ENCODE measurements at places on chromosomes 16 and 17.

DNA sequence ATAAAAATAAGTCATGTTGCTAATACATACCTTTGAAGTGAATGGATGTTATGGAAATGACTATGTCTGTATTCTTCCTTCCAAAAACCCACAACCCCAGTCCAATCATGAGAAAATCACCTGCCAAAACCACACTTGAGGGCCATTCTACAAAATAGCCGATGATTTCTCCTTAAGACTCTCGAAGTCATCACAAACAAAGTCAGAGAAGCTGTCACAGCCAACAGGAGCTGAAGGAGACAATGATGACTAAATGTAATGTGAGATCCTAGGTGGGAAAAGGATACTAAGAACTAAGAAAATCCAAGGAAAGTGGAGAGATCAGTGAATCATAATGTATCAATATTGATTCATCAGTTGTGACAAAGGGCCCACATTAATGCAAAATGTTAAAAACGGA, 432.9 kb upstream of the DYNLRB2 start:
- DNase-seq = no peak

DNA sequence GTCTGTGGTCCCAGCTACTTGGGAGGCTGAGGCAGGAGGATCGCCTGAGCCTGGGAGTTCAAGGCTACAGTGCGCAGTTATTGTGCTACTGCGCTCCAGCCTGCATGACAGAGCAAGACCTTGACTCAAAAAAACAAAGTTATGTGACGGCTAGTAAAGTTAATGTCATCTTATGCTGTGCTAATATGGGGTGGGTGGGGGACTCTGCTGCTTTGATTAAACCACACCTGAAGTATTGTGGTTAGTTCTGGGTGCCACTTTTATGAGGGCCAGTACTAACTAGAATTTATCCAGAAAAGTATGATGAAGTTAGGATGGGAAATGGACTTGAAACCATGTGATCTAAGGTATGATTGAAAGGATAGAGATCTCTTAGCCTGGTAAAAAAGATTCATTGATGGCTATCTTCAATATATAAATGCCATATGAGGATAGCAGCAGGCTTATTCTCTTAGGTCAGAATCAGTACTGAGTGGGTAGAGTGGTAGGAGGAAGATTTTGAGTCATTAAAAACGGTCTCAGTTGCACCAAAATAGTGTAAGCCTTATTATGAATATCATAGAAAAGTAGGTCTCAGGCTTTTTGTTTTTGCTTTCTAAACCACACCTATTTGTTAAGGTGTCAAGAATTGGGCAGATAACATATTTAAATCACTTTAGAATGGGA, 5.6 kb downstream of the WSB1 start:
- DNase-seq = no peak

GRCh38 chr17:15273141-15273793, 8.1 kb upstream of the PMP22 start:
- no peak for DNase-seq

DNA sequence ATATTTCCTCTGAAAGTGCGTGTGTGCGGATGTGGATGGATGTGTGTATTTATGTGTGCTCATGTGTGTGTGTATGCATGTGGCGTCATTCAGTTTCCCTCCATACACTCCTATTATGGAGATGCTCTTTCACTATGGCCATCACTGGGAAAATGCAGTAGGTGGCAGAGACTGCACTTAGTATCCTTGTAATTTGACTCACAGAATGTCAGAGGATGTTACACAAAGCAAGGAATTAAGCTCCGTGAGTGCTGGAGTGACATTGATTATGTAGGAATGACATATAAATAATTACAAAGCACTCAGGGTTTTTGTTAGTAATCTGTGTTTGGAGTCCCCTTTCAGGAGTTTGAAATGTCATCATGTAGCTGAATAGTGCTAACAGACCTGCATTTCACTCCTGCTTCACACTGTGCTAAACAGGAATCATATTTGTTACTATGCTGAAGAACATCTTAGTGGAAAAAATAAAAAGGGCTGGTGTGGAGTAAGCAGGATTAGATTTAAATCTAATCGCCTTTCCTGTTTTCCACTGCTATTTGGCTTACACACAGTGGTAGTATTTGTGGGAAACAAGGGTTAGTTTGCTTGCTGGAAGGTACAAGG, 59.6 kb downstream of the HS3ST4 start:
- no peak for DNase-seq

- no peak for DNase-seq
Observed at GRCh38 chr16:87515475-87516330, 22.9 kb upstream of the ZCCHC14 start.

DNA sequence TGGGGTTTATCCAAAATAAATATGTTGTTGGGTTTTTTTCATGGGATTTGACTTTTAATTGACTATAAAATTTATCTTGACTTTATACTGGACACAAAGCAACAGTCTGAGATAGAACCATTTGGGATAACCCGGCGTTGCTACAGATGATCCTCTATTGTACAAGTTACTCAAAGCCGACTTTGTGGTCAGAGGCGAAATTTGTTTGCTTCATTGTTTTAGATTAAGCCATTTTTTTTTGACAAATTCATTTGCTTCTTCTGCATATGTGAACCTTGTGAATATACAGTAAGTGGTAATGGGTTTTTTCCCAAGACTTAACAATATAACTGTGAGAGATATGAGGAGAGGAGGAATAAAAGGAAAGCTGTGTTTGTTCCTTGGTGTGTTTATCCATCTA, 11.8 kb downstream of the MYO1D start:
- no peak for DNase-seq

DNA sequence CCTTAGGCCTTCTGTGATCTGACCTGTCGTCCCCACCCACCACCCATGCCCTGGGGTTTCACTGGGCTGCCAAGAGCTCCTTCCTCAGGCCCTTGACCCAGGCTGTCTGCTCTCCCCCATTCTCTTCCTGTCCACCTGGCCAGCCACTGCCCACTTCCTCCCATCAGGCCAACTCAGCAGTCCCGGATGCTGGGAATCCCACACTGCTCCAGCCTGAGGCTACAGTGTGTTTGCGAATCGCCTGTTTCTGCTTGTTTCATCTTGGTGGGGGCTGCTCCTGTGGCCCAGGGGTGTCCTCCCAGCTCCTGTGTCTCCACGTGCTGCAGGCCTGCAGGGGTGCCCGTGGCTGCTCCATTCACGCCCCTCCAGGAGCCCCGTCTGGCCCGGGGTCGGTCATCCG, 839 bp upstream of the METRN start:
- no peak for DNase-seq

DNA sequence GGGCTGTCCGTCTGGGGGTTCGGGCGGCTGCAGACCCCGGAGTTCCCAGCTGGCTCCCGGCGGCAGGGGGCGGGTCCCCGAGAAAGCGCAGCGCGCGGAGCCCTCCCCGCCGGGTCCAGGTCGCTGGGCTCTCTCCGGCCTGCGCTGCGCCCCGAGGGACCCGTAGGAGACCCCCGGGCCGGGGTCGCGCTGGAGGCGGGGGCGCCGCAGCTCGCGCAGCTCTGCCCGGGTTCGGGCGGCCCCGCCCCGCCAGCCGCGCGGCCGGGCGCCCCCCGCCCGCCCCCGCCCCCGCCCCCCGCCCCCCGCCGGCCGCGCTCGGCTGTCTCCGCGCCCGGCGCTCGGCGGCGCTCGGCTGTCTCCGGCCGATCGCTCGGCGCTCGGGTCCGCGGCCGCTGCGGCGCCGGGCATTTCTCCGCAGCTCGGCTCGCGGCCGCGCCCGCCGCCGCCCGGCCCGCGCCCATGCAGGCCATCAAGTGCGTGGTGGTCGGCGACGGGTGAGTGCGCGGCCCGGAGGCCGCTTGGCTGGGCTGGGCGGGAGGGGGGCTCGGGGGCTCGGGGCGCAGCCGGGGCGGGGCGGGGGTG, at the start of gene RAC3:
TSS of gene RAC3 (plus strand) at position 376 of the 582 bp plus-strand sequence. CDS start at position 460, 84 bp downstream.
- no peak for DNase-seq

DNA sequence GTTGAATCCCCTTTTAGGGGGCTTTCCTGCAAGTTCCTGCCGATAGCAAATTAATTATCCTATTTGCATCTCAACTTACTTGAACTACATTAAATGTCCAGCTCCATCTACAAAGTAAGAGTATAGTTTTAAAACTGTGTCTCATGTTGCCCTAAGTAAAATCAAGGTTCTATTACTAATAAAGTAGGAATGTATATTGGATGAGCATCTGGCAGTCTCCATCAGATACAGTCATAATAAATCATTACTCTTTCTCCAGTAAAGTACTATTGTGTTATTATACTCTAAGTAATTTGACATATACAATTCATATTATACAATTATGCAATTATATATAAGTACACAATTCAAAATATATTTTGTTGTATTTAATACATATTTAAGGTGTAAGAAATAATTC, 249.3 kb downstream of the CEP112 start:
- DNase-seq = no peak

GRCh38 chr17:35909408-35909807, 21.2 kb downstream of the RDM1 start:
- no peak for DNase-seq

- no peak for DNase-seq
Observed at GRCh38 chr16:51045186-51045585, 105.9 kb downstream of the SALL1 start.

GRCh38 chr16:64162613-64163375, 959.1 kb downstream of the CDH11 start:
- no peak for DNase-seq

DNA sequence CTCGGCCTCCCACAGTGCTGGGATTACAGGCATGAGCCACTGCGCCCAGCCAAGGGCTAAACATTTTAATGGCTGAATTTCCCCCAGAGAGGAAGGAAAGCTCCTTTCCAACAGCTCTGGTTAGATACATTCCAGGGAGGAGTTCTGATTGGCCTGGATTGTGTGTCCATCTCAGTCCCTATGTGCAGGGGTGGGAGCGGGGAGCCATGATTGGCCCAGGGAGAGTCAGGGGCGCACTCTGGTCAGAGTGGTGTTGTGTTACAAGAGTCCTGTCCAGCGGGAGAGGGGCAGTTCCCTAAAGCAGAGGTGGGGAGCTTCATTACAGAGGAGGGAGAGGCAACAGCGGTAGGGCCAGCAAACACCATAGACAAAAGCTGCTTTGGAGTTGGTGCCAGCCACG, 75.0 kb downstream of the RAP1GAP2 start:
- no peak for DNase-seq

DNA sequence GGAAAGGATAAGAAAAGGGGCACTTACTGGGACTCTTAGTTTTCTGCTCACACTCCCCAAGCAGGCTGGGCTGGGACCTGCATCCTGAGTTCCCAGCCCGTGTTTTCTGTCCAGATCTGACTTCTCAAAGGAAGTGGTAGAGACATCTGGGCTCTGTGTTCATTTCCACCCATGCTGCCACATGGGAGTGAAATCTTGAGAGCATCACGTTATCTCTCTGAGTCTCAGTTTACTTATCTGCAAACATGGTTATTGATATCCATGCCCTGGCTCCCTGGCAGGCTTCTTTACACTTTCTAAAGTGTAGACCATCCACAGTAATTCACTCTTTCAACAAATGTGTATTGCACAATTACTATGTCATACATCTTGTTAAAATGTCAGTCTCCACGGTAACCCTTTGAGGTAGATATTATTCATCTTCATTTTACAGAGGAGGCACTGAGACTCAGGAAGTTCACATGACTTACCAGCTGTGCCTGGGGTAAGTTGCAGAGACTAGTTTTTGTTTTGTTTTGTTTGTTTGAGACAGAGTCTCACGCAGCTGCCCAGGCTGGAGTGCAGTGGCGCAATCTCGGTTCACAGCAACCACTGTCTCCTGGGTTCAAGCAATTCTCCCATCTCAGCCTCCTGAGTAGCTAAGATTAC, 3.4 kb downstream of the ZNF688 start:
- no peak for DNase-seq

DNA sequence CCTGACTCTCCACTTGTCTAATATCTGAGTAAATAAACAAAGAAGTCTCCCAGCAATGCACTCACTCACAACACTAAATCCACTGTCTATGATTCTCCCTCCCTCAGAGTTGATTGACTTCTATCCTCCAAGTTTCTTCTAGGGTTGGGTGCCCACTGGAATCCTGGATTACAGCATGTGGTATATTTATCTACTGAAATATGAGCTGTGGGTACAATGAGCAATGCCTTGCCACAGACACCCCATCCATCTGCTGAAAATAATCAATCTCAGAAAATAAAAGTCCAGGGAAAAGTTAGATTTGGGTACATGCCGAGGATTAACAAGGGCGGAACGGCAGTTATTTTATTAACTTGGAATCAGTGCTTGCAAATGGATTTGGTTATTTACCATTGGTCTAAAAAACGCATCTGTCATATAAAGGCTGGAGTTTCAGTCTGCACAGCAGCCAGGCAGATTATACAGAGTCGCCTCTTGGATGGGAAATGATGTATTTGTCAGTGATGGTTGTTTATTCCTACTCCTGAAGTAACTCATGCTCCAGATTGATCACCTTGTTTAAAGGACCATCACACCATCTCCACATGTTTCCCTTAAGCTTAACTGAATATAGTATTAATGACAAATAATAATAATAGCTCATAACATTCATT, 193.9 kb upstream of the SOX9 start:
- DNase-seq = no peak

- no peak for DNase-seq
Observed at GRCh38 chr16:824194-824593, 23.7 kb upstream of the GNG13 start.

DNA sequence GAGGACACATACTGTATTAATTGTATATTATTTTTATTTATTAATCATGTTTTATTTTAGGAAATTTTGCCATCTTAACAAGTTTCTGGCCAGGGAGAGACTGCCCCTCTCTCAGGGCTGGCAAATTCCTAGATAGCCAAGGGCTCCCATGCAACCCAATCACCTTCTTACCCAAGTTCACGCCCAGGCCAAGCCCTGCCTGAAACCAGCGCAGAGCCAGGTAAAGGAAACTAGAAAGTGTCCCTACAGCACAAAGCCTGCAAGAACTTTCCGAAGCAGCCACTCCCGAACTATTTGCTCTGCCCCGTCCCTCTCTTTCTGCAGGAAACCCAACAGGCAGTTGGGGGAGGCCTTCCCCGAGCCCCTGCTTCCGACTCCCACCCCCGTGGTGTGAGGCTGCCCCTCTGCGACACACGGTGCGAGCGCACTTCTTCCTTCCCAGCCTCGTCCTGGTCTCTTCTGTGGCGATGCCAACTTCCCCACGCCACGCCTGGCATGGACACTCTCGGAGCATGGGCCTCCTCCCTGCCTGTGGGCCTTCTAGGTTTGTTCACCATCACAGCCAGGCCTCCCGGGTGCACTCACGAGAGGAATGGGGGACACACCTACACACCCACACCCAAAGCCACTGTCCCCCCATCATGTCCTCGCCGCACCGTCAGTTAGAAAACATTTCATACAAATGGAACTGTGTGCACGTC, 100.4 kb downstream of the ZNF778 start:
- no peak for DNase-seq

DNA sequence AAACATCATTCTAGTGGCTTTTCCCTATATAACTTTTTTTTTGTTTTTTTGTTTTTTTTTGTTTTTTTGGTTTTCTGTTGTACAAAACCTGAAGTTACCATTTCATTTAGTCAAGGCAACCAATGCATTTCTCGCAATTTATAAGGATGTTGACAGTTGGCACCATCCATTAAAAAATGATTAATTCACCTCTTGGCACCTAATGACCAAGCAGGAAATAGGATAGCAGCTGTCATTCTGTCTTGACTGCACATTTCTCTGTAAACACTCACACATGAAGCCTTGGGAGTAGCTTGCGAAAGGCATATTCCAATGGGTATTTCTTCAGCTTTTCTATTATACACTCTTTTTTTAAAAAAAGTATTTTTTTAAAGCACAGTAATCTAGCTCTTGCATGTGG, 77.5 kb downstream of the SYCE1L start:
- no peak for DNase-seq
